M059J (cell line): ENCODE measurements at places on chromosomes 1 and 21. TPM values are rescaled to one million over a fixed set of nuclear protein-coding genes. Genes with fewer than 3 reads are reported as not detected.

DNA sequence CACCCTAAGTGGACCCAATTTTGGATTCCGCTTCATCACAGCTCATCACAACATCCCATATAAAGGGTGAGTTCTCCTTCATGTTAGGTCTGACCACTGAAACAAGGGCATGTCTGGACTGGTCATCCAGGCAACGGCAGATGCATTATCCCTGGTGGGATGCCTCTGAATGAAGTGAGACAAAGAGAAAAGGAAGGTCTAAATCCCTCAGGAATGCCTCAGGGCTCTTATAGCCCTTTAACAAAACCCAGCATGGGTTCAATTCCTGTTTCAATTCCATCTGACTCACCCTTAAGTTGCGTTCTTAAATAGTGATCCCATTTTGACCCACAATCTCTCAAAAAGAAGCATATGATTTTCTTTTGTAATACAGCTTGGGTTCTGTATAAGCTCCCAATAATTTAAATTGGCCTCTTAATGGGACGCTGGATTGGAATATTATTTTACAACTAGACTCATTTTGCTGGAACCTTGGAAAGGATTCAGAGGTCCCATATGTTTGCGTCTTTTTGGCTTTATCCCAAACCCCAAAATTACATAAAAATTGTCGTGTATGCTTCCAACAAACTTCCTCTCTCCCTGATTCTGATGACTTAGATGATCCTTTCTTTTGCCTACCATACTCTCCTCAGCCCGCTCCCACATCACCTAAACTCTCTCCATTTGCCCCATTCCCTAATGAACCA is 287.4 kb upstream of the ZP4 start:
- peak; percentile 32 for DNase-seq

DNA sequence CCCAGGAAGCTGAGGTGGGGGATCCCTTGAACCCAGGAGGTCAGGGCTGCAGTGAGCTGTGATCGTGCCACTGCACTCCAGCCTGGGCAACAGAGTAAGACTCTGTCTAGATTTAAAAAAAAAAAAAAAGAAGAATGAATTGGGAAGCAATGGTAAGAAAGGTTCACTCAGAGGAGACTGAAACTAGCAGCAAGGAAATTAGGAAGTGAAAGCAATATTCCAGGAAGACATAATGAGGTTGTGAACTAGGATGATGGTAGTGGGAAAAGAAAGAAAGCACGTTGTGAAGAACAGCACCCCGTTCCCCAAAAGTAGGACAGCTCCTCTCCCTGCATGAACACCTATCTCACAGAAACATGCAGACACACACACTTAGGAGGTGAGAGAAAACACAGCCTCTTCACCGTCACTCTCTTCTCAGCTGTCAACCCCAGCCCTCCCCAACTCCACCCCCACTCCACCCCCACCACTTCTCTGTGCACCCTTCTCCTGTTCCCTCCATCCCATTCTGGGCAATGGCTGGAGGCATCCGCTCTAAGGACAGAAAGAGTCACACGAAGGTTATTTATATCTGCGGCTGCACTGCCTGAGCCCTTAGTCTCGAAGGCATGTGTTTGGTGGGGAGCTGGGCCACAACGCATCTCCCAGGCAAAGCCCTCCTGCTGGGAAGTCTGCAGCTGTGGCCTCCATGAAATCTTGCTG is 101.8 kb upstream of the LPGAT1 start:
- DNase-seq = no peak

- peak; percentile 92 for DNase-seq
Measured at GRCh38 chr21:34642211-34643075, 26.4 kb upstream of the CLIC6 start.

DNA sequence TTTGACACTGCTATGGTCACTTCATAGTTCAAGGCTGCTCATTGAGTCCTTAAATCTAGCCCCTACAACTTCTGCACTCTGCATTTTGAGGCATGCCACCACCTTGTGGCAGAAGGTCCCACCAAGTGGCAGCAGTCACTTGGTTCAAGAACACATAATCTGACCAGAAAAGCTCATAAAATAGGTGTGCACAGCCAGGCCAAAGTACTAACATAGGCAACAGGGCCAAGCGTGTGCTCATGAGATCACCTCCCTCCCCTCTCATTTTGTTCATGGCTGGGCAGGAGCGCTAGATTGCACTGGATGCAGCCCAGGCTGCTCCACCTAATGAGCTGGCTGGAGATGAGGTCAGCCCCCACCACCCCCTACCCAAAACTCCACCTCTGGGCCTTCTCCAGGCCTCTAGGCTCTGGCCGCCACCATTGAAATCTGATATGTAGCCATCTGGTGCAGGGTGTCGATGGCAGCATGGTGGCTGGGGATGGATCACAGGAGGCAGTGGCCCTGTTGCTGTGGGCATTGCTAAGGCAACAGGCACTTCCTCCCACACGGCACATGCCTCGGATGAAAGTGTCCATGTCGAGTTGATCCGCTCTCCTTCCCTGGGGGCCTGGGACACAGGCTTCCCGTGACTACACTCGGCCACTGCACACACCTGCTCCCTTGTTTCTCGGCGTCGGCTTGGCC is 193.2 kb downstream of the TRABD2B start:
- no peak for DNase-seq

- DNase-seq = no peak
Measured at GRCh38 chr1:223695014-223695548, 17.3 kb upstream of the CAPN2 start.

- DNase-seq = no peak
Measured at GRCh38 chr1:153349363-153350320, 1.0 kb upstream of the PGLYRP4 start.

CYP4Z1 gene
- total RNA-seq = not detected in 2 replicates

ETNK2 gene
- total RNA-seq = 33.9 and 36.4 TPM in 2 replicates

DPYD gene
- 37.9 and 51.8 TPM in 2 replicates for total RNA-seq

SLC22A15 gene
- total RNA-seq = 0.05 and 0.62 TPM in 2 replicates
